ENCODE measurements at places on chromosomes 3 and 15.

- DNase-seq = peak; percentile 100
Measured at GRCh38 chr15:72272213-72272996, at the start of gene PARP6. PARP6 (minus strand) TSS chr15:72272554; CDS start chr15:72267477, 5,077 bp downstream.

DNA sequence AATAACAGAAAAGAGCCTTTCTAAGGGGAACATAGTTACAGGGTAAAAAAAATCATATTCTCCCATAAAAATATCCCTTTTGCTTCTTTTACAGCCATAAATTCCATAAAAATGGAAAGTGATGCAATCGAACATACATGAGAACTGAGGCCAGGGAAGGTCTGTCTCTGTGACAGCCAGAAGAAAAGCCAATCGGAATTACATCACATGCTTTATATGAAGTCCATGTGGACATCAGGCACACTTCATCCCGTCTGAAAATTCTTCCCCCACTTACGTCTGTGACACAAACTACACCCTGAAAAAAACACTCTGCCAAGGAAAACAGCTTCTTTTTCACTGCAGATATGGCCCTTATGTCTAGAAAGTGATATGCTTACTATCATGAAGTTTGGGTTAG is 323.5 kb downstream of the ERC2 start:
- DNase-seq = no peak

DNA sequence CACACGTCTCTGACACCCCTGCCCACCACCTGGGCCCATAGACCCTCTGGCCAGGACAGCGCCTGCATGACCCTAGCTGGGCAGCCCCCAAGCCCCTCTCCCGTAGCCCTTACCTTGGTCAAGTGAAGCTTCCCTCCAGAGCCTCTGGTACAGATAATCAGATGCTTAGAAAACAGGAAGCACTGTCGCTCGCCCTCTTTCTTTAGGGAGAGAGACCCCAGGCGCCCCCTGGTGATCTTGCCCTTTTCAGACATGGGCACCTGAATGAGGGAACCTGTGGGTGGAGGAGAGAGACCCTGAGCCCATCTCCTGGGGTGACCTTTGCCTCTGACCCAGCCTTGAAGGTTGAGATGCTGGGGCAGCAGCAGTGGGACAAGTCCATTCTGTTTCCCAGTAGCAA is 65.4 kb downstream of the RASGRF1 start:
- peak; percentile 35 for DNase-seq

GRCh38 chr3:77304700-77305021 is 264.8 kb downstream of the ROBO2 start:
- no peak for DNase-seq

DNA sequence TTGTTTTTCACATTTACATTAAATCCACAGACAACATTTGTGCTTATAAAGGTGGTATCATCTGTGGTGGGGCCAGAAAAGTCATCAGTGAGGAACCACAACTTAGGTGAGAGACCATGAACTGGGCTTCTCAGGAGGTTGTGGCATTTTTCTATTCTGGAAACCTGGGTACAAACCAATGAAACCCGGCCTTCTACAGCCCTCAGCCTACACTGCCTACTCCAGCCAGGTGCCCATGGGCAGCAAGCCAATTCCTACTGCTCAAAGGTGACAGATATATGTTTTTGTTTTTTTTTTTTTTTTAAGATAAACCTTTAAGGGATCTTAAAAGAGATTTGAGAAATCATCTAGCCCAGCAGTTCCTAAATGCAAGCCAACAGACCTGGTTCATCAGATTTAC is 20.3 kb downstream of the SPG21 start:
- no peak for DNase-seq

- DNase-seq = no peak
Measured at GRCh38 chr3:47012342-47013230, 33.1 kb downstream of the NBEAL2 start.

DNA sequence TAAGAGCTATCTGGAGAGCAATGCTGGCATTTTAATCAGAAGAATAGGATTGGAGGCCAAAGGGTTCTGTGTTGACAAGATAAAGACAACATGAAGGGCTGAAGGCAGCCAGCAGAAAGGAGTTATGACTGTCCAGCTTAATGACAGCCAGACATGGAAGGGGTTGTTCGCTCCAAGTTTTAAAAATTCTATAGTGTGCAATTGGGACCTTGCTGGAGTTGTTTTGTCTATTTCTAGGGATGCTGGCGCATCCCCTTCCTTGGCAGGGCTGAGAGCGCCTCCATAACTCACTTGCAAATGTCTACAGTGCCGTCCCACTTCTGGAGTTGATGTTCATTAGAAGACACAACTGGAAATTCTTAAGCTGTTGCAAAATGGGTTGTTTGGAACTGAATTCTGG is 200.7 kb downstream of the TLE3 start:
- DNase-seq = no peak

All from stimulated activated naive B cell treated with anti-CD40 and anti-IgM and Interleukin-4, amounts not matched to agents 10 μg/mL and 1 μg/mL and 100 μg/mL, for 72 hours (primary cell).